ENCODE measurements at places on chromosomes 4 and X. TPM values are rescaled to one million over a fixed set of nuclear protein-coding genes. Genes with fewer than 3 reads are reported as not detected.

GRCh38 chrX:134714633-134715110 lies 56.4 kb upstream of the PLAC1 start:
- DNase-seq: no peak

- DNase-seq: no peak
These were observed 97.2 kb upstream of the NR3C2 start for GRCh38 chr4:148539387-148539786.

- no peak for DNase-seq
These were observed 97.9 kb downstream of the MAB21L2 start for GRCh38 chr4:150679765-150680343.

DNA sequence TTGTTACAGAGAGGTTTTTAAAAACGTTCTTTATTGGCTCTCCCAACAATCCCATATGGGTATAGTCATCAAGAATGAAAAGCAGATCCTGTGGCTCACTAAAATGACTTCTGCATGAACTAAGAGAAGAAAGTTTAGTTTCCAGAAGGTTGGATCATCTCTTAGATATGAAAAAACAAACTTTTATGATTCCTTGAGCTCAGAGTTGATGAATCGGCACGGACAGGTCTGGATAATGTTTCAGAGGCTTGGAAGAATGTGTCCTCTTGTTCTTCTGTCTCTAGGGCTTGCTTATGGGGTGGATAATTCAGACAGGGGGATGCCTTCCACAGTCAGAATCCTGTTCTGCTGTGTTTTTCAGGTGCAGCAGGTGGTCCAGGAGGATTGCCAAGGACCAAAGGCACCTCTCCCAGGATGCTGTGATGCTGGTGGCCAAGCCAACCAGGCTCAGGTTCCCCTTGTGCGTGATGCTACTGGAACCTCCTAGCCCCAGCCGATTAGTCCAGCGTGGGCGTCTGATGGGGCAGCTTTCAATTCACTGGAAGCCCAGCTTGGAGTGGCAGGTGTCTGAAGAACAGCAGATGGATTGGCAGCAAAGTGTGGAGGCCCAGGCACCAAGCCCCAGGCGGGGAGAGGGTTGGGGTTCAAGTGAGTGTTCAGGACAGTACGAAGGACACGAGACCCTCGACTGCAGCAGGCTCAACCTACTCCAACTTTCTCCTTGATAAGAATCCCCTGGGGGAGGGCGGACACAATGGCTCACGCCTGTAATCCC lies 30.3 kb downstream of the CCKAR start:
- no peak for DNase-seq

GRCh38 chr4:131584587-131584986 lies 1564.5 kb upstream of the PCDH10 start:
- no peak for DNase-seq

GRCh38 chr4:69044247-69044646 lies 52.0 kb upstream of the UGT2B7 start:
- no peak for DNase-seq

DNA sequence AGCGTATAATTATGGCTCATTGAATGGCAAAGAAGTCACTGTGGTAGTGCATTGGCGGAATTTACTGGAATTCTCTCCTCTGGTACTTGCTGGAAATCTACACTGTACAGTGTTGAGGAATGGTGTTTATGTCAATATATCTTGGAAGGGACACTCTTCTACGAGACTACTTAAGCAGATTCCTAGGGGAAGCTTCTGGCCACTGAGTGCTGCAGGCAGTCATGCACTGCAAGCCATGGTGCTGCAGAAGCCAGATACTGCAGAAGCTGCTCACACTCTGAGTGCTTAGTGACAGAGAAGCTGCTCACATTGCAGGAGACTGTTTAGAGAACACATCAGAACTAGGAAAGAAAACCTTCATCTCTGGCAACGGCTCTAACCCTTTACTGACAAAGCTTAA lies 725.0 kb downstream of the CCSER1 start:
- DNase-seq: no peak

- DNase-seq: no peak
These were observed 125.4 kb downstream of the ATXN3L start for GRCh38 chrX:13194291-13195103.

DNA sequence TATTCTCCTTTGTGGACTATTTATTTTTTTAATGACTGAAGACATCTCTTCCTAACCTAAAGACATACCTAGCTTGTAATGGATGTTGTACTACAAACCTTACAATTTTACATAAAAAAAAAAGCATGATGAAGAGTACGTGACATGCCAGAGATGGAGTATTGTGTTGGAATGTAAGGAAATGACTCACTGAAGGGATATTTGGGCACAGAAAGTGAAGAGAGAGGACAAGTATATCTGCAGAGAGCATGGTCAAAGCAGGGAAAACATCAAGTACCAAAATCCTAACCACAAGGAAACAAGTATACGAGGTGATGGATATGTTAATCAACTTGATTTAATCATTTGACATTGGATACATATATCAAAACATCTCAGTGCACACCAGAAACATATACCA lies 1051.4 kb upstream of the PRKX start:
- no peak for DNase-seq

- DNase-seq: no peak
These were observed at the start of gene UCP1 for GRCh38 chr4:140568507-140569306. Gene UCP1 (minus strand): TSS chr4:140568961. CDS start chr4:140568729, 232 bp downstream.

GRCh38 chrX:105211066-105211575 lies 9.4 kb downstream of the TEX13A start:
- no peak for DNase-seq

DNA sequence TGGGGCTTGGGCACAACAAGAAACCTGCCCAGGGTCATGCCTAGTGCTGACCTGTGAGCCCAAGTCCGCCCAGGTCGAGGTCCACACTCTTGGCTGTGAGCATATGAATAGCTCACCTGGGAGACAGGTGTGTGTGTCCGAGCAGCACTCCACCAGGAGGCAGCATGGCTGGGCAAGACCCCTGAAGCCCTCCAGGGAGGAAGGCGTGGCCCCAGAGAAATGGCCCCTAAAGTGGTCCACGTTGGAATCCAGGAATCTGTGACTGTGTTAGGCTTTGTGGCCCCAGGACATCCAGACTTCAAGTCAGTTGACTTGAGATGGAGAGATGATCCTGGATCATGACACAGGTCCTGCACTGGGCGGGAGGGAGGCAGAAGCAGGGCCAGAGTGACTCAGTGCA lies 138.8 kb downstream of the CPZ start:
- no peak for DNase-seq

DNA sequence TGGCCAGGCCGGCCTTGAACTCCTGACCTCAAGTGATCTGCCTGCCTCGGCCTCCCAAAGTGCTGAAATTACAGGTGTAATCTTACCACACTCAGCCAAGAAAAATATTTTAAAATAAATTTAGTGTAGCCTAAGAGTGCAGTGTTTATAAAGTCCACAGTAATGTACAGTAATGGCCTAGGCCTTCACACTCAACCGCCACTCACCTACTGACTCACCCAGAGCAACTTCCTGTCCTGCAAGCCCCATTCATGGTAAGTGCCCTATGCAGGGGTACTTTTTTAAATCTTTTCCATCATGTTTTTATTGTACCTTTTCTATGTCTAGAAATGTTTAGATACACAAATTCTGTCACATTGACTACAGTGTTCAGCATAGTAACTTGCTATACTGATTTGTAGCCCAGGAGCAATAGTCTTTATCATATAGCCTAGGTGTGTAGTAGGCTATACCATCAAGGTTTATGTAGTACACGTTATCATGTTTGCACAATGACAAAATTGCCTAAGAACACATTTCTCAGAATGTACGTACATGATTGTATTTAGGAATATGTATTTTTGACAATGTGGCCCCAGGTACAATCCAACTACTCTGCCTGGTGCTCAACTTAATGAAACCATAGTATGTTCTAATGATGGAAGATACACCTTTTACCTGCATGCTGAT lies 455.2 kb downstream of the PCDH7 start:
- no peak for DNase-seq

DNA sequence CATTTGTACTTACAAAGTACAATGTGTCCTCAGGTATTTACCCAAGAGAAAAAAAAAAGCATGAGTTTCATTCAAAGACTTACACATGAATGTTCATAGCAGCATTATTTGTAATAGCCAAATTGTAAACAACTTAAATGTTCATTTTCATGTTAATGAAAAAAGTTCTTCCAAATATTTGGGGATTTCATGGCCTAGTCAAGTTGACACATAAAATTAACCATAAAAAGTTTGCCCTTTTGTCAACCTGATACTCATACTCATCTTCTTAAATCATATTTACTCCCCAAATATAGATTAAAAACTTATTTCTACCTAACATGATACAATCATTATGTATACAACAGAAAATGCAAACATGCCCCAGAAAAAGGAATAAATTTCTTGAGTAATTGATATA lies 112.5 kb upstream of the EMCN start:
- DNase-seq: no peak

GRCh38 chr4:86565651-86566050 lies 28.5 kb upstream of the PTPN13 start:
- no peak for DNase-seq

GRCh38 chr4:119523399-119523798 lies 105.2 kb downstream of the PDE5A start:
- DNase-seq: no peak

DNA sequence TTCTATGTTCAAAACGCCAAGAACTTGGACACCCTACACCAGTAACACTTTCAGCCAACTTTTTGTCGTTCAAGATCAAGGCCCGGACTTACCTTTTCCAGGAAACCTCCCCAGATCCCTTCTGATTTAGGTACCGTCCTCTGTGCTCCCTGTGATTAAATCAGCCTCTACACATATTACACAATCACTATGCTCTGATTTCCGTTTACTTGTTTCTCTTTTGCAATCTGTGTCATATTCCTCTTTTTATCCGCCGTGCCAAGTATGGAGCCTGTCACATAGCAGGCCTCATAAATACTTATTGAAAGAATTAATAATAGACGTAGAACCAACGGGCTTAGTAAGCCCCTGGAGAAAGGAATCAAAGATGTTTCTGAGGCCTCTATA lies 722 bp upstream of the TMEM33 start:
- DNase-seq: no peak

- no peak for DNase-seq
These were observed 78.6 kb downstream of the MGST2 start for GRCh38 chr4:139744232-139744631.

DNA sequence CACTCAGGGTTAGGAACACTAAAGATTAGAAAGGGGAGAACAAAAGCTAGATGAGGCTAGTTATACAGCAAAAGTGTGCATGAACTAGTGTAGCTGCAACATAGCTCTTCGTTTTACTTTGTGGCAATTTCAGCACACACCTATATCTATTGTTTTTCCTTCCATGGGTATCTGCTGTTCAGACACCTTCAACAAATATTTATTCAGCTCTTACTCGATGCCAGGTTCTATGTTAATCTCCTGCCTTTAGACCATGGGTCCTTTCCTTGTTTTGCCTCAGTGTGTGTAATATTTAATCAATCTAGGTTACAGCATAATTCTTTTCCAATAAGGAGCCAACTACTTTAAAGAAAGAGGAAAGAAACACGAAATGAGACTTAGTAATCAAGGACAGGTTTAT lies 10.4 kb upstream of the FAM9A start:
- DNase-seq: no peak

DNA sequence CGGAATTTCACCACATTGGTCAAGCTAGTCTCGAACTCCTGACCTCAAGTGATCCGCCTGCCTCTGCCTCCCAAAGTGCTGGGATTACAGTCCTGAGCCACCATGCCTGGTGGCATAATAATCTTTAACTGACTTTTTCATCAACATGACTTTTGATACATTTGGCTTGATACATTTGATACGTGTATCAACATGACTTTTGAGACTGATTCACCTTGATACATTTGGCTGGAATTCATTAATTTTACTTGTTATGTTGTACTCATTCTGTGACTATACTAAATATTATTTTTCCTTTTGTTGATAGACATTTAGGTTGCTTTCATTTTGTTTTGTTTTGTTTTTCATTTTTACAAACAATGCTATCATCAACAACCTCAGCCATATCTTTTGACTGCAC lies 6.3 kb downstream of the TMEM154 start:
- DNase-seq: no peak

- no peak for DNase-seq
These were observed 2.8 kb upstream of the CHIC2 start for GRCh38 chr4:54067166-54067565.

- no peak for DNase-seq
These were observed 405.5 kb upstream of the NR3C2 start for GRCh38 chr4:148847544-148848255.

DNA sequence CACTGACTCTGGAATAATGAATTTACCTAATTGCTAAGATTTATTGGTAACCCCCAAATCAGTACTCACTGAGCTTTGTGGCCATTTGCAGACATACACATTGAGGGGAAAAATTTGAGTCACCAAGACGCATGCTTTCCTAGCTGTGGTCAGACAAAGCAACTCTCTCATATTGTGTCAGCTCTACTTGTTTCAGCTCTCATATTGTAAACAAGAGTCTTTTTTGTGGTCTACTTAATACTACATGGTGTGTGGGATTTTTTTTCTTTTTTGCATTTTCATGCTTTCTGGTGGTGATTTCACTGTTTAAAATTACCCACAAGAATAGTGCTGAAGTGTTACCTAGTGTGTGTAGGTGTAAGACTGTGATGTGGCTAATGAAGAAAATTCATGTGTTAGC lies 428.2 kb upstream of the GALNT7 start:
- DNase-seq: no peak

DNA sequence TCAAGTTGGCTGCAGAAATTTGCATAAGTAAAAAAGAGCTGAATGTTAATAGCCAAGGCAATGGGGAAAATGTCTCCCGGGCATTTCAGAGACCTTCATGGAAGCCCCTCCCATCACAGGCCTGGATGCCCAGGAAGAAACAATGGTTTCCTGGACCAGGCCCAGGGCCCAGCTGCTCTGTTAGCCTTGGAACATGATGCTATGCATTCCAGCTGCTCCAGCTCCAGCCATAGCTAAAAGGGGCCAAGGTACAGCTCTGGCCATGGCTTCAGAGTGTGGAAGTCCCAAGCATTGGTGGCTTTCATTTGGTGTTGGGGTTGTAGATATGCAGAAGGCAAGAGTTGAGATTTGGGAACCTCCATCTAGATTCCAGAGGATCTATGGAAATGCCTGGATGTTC lies 508.3 kb downstream of the SPRY1 start:
- DNase-seq: no peak

The TCEAL2 gene
- total RNA-seq: not detected

The PLAC8 gene
- total RNA-seq: 418 TPM

The DDIT4L gene
- total RNA-seq: not detected

The KLHL13 gene
- total RNA-seq: 0.27 TPM

The KCNIP4 gene
- not detected for total RNA-seq

The CT45A1 gene
- total RNA-seq: not detected

The RHOH gene
- 134 TPM for total RNA-seq

The GLOD5 gene
- not detected for total RNA-seq

The HHIP gene
- not detected for total RNA-seq

The GAGE12E gene
- not detected for total RNA-seq

The TMEM165 gene
- total RNA-seq: 61.8 TPM

The NDST3 gene
- not detected for total RNA-seq

The SHROOM3 gene
- total RNA-seq: not detected

The KIF4A gene
- 41.5 TPM for total RNA-seq

The HTR2C gene
- total RNA-seq: not detected

The RTL3 gene
- not detected for total RNA-seq

The MMRN1 gene
- 0.52 TPM for total RNA-seq

The TLR10 gene
- total RNA-seq: 0.23 TPM

The CPZ gene
- not detected for total RNA-seq

The FAM236B gene
- not detected for total RNA-seq

The AADAT gene
- total RNA-seq: not detected

The PDZD4 gene
- 0.60 TPM for total RNA-seq

The AMTN gene
- not detected for total RNA-seq

Measured in activated CD4-positive, alpha-beta T cell treated with anti-CD3 and anti-CD28 coated beads, Interleukin-2, amount 10 ng/mL, durations not matched to agents 7 days and 5 days (primary cell).